ENCODE measurements at places on chromosomes 3 and 15.

DNA sequence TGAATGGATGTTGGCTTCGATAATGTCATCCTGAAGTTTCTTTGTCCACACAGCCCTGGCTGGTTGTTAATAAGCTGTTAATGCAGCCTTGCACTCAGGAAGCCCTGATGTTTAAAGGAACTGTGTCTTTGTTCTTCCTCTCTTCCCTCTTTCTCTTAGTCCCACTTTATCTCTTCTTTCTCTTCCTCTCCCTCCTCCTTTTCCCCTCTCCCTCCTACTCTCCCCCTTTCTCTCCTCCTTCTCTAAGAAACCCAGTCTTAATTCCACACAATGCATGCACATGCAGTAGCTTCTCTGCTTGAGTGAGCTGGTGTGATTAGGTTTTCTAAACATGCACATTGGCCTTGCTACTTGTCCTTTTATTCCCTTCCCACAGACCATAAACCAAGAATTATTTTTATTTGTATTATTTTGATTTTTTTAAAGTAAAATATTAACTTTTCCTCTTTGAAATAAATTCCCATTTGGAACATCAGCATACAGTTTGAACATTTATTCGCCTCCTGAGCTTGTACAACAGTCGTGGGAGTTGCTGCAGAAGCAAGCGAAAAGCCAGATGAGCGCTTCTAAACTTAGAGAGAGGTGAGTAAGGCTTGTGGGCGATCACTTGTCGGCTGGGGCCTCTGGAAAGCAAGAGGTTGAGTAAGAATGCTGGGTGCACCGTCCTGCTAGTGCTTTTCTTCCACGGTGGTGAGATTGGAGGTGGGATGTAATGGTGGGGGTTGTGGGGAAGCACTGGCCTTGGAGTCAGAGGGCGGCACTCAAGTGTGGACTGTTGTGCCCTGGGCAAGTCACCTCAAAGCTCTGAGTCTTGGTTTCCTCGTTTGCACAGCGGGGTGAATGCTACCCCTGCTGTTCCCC, 7.2 kb downstream of the GHRL start:
- no peak for DNase-seq

DNA sequence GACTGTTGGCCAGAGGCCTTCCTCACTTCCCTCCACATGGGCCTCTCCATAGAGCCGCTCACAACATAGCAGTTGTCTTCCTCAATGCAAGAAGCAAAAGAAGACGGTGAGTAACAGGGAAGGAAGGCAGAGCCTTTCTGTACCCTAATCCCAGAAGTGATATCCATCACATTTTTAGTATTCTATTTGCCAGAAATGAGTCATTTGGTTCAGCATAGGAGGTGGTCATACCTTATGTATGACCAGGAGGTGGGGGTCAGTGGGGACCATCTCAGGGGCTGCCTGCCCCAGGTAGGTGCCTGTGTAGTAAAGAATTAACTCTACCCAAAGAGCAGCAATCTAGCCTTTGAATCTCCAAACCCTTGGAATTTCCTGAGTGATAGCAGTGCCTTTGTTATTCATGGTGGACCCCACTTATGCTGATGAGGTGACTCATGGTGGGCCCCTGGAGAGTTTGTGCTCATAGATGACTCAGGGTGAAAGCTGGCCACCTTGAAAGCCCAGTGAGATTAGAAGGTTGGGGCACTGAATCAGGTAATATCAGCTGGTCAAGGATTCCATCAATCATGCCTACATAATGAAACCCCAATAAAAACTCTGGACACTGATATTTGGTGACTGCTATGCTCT, 323.9 kb upstream of the IGF1R start:
- DNase-seq: no peak

GRCh38 chr15:55685286-55685685, 57.7 kb downstream of the PRTG start:
- DNase-seq: no peak

- DNase-seq: no peak
Measured at GRCh38 chr3:128447561-128448013, 19.1 kb downstream of the DNAJB8 start.

DNA sequence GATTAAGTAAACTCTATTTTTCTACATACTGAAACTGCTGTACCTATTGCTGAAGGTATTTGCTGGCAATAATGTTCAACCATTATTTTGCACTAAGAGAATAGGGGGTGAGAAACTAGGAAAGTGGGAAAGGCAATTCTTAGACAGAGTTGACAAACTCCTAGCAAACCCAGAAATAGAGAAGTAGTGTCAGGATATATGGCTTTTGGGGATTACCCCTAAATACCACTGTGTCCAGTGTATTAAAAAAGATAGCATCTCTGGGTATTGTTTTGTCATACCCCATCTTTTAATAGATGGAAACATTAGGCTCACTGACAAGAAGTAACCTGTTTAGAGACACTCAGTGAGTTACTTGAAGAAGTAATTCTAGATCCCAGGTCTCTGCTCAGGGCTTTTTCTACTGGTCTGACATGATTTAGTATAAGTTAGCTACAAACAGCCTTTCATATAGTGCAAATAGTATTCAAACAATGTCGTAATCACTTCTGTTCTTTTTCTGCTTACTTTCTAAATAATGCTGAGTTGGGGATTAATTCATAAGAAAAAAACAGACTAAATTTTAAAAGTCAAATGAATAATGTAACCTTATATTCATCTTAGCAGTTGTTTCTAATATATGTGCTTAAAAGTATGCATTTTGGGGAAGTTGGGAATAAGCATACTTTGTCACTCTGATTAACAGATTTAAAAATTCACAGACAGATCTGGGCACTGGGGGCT, 107.2 kb downstream of the IL1RAP start:
- no peak for DNase-seq

- DNase-seq: no peak
Measured at GRCh38 chr3:7428206-7428718, 567.3 kb downstream of the GRM7 start.

- no peak for DNase-seq
Measured at GRCh38 chr3:23823620-23824019, 17.9 kb downstream of the UBE2E1 start.

DNA sequence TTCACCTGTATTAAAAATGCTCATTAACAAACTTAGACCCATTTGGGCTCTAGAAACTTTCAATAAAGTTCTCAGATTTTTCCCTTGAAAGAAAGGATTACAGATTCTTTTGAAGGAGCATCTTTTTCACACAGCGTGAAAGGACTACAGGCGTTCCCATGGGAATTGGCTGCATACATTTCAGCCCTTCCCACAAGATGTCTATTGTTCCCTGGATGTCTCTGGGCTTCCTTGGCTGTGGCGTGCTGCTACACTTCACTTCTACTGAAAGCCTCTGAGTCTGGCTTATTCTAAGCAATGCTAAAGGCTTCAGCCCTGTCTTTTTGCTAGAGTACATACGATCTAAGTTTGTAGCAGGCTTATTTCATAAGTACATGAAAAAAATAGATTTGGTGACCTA, 1.4 kb downstream of the VEPH1 start:
- DNase-seq: no peak

DNA sequence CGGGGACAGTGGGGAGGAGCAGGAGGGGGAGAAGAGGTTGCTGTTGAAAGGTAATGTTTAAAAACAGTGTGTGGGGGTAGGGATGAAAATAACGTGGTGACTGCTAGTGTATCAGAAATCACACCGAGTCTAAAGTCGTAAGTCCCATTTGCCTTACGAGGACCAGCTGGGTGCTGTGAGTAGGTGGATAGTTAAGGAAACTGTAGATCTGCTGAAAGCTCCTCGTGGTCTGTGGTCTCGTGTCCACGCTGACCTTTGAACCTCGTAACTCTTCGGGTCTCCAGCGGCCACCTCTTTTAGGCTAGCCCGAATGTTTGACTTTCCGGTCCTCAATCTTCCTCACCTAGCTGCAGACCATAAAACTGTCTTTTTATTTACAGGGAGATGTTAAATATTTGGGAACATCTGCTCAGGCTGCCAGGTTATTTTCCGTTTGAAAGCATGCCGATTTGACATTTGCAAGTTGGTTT, 29.3 kb upstream of the ST3GAL6 start:
- DNase-seq: no peak

DNA sequence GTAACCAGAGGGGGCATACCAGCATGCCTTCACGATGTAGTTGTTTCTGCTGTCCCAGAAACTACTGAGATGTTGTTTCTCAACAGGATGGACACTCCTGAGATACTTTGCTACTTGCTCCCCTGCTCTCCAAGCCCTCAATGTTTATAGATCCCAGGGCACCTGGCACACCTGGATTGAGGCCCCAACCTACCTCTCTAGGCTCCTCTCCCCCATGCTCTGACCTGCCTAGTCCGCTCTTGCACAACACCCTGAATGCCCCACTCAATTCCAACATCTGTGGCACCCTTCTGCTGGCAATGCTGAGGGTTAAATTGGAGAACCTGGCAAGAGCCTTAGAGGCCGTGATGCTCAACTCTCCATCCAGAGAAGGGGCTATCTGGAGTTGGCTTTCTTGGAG, 42.5 kb upstream of the ANKRD34C start:
- DNase-seq: no peak

- DNase-seq: no peak
Measured at GRCh38 chr3:67635806-67636205, 18.6 kb downstream of the SUCLG2 start.

GRCh38 chr15:29003191-29003839, 117.5 kb downstream of the APBA2 start:
- no peak for DNase-seq

DNA sequence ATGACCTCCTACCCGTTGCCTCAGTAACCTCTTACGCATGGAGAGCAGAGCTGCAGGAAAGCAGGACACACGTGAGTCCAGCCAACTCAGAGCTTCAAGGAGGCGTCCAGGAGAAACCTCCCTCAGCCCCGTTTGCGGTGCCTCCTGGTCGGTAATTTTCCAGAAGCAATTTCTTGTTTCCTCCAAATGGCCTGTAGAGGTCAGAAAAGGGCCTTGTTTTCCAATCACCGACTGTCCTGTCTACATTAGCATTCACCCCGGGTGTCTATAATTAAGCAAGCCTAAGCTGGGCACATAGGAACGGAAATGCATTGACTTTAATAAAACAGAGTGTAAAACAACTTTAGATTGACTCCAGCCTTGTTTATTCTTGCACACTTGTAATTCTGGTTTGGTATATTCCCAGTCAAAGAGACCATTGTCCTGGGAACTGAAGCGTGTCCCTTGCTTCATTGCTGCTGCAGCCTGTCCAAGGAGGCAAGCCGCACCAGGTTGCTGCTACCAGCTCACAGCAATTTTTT, 836.2 kb downstream of the AGBL1 start:
- no peak for DNase-seq

DNA sequence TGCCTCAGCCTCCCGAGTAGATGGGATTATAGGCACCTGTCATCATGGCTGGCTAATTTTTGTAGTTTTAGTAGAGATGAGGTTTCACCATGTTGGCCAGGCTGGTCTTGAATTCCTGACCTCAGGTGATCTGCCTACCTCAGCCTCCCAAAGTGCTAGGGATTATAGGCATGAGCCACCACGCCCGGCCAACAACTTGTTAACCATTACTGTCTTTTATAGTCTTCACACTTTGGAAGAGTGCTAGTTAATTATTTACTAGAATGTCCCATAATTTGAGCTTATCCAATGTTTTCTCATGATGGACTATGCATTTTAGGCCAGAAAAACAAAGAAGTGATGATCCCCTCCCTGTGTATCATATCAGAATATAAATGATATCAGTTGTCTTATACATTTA, 288.6 kb upstream of the CBLB start:
- no peak for DNase-seq

DNA sequence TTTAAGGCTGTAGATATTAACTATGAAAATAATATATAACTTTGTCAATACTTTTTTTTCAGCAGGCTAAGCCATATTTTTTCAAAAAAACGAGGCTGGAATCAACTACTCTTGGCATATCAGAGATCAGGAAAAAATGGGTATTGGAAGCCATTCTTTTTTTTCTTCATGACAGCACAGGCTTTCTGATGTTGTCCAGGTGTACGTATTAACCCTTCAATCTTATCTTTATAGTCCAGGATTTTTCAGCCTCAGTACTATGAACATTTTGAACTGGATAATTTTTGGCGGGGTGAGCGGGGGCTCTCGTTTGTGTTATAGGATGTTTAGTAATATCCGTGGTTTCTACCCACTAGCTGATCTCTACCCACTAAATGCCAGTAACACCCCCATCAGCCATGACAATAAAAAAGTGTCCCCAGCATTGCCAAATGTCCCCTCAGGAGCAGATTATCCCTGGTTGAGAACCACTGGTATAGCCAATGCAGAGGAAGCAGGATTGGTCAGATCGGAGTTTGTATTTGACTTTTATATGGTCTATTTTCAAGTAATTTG, 52.0 kb downstream of the PLCL2 start:
- no peak for DNase-seq

- DNase-seq: no peak
Measured at GRCh38 chr3:138186803-138187295, 252 bp upstream of the ARMC8 start.

DNA sequence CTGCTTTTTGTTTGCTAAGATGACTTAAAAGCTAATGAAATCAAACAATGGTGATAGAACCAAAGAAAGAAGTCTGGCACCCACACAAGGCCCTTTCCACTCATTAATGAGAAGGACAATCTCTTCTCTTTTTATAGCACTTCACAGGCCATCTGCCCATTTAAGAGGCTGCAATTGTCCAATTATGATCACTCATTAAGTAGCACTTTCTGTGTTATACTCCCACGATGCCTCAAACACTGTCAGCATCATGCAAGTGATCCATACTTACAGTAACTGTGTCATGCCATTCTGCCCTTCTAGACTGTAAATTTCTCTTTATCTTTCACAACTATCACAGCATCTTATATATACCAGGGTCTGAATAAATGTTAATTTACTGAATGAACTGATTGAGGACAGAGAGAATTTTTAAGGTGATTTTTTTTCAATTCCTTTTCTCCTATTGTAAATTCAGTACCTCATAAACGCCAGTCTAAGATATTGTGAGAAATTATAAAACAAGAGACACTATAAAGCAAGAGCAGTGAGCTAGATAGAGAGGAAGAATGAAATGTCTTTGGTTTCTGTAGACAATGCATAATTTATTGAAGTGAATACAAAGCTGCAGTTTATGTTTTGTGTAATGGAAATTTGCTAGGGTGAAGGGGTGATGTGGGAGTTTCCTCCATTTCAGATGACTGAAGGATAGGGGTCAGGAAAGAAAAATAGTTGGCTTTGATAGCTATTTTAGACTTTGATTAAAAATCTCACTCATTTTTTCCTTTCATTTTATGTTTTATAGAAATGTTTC, 17.3 kb downstream of the CD200 start:
- no peak for DNase-seq

GRCh38 chr3:73789825-73790444, 165.2 kb upstream of the PDZRN3 start:
- DNase-seq: no peak

Data from cortex of kidney (tissue), 1 donor.